Amygdala (tissue), 56 donors: ENCODE measurements at places on chromosomes 6 and 20.

GRCh38 chr6:139219746-139220145 is 72.1 kb downstream of the TXLNB start:
- no peak for DNase-seq

- DNase-seq, result no peak
Measured at GRCh38 chr6:90397047-90397446, 100.4 kb upstream of the BACH2 start.

- DNase-seq, result no peak
Measured at GRCh38 chr6:36195471-36196112, 952 bp upstream of the BRPF3 start.

DNA sequence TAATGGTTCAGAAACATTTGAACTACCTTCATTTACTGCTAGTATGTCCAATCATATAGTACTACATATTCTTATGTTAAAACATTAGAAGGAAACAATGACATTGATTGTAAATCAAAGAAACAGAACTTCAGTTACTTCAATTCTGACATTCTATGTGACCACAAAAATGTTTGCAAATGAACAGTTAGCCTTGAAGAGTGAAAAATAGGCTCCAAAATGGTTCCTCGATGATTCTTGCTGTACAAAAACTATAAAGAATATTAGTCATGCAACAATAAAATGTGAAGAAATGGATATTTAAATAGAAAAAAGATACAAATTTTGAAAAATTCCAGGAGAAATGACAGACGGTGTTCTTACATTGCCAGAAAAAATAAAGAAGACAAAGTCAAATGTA is 686.9 kb downstream of the BCKDHB start:
- no peak for DNase-seq

GRCh38 chr6:118501099-118501498 is 47.0 kb upstream of the PLN start:
- DNase-seq, result no peak

- no peak for DNase-seq
Measured at GRCh38 chr6:41966214-41966920, 24.8 kb upstream of the CCND3 start.

DNA sequence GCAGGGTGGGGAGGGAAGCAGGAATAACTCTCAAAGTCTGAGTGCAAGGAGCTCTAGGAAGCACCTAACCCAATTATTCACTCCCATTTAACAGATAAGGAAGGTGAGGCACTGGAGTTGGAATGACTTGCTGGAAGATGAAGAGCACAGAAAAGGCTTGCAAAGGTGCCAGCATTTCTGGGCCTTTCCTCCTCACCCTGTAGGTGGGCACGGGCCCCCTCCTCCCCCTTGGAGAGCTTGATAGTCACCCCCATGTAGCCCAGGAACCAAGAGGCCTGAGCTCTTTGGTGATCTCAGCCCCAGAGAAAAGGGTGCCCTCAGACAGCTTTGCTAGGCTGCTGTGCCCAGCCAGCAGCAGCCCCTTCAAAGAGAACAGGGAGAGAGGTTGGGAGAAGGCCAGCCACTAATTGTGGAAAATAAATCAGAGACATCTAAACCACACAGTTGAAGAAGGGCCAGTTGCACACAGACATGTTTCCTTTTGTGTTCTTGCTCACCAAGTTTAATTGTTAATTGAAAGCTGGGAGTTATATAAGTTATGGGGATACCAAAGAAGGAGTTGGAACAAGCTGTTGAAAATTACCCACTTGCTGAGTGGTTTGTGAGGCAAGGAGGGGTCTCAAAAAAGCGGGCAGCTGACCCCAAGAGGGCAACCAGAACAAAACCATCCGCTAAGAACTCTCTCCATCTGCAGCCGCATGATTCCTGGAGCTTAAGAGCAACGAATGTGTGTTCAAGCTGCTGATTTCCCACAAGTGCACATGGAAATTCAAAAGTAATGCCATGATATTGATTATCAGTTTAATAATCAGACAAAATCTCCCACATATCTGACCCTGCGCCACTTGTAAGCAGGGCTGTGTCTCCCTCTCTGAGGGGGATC is 77.0 kb downstream of the MRPL14 start:
- DNase-seq, result no peak

DNA sequence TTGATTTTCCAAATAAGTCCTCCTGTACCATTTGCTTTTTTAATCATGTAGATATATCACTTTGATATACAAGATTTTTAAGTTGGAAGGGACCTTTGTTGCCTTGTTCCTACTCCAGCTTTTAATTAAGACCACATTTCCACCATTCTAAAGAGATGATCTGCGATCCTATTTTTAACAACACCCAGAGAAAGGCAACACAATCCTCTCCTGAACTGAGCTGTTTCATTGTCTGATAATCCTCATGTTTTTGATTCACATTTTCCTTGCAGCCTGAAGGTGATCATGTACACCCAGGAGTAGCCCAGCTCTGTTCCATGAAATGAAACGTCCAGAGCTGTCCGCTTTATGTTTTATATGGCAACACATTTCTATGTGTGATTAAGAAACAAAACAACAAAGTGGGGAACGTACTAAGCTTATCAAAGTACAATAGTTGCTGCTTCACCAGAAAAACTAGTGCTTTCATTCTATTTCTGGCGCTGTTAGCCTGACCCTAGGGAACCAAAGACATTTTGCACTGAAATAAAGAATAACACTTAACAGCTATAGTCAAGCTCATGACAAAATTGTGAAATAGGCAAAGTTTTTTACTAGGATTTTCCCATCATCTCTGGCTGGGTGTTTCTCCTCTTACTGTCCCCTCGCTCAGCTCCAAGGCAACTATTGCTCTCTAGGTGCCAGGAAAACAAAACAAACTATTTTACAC is 22.6 kb upstream of the TRAF3IP2 start:
- no peak for DNase-seq

GRCh38 chr6:42978839-42979522 is at the start of gene PEX6:
PEX6 (minus strand) TSS chr6:42979181; CDS start chr6:42979150, 31 bp downstream.
- peak; percentile 81 for DNase-seq

- DNase-seq, result no peak
Measured at GRCh38 chr6:45454008-45454911, 76.5 kb upstream of the SUPT3H start.

DNA sequence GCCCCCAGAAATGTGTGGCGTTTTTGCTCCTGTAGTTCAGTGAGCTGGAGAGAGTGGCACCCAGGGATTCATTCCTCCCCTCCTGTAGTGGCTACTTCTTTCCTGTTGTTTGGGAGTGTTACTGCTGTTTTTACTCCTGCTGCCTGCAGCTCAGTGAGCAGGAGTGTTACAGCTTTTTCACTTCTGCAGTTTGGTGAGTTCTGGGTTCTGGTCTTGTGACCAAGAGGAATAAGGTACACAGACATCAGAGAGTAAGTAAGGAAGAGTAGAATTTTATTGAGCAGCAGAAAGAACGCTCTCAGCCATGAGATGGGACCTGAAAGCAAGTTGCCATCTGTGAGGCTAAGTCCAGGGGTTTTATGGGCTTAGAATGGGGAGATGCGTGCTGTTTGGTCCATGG is 966.3 kb upstream of the CITED2 start:
- no peak for DNase-seq

DNA sequence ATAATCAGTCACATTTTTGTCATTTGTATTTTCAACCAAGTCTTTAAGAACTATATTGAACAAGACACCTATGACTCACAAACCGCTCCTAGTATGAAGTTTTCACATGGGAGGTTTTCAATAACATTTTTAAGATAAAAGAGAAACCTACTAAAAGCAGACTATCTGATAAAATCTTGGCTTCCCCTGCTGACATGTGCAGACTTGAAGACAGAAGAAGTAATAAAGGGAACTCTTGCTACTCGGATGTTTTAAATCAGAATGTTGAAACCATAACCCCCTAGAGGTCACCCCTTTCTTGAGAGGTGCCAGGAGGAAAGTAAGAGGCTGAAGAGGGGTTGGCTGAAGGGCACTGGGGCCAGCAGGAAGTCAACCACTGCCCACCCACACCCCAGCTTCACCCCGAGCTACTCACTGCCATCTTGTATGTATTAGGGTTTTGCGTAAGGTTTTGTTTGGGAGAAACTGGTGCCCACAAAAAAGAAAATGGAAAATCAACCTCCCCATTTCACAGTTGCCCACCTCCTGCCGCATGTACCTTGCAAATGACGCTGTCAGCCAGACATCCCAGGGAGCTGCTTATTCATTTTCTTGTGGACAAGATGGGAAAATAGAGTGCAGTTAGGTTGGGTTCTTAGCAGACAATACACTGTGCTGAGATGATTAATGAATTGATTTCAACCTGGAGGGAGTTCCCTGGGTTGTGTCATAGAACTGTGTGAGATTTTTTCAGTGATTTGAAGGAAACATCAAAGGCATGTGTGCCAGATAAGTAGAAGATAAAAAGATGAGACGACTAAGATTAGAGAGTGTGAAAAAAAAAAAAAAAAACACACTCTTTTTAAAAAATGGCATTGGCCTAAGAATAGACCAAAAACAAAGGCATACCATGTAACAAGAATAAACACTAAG is 83.2 kb upstream of the TAB2 start:
- no peak for DNase-seq

DNA sequence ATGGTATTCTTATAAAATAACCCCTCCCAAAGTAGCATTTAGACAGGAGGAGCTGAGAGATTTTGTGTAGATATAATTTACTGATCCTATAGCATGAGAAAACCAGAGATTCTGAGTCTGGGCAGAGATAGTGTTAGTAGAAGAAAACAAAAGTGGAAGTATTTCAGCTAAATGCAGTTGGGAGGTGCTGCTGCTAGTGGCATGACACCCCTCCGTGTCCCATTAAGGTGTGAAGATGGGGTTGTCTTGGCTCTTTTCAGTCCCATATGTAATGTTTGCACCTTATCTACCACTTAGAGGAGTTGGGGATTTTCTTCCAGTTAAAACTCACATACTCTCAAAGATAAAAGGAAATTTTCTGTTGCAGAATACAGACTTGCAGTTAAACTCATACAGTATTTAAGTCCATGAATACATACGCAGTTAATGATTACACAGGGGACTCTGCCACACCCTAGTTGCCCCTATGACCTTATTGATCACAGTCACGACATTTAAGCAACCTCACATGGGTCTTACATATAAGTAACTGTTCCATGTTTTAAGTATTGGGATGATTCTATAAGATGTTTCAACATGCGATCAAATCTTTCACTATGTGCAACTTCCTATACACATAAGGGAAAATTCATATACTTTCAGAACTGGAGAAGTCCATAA is 11.5 kb downstream of the TAAR2 start:
- no peak for DNase-seq

DNA sequence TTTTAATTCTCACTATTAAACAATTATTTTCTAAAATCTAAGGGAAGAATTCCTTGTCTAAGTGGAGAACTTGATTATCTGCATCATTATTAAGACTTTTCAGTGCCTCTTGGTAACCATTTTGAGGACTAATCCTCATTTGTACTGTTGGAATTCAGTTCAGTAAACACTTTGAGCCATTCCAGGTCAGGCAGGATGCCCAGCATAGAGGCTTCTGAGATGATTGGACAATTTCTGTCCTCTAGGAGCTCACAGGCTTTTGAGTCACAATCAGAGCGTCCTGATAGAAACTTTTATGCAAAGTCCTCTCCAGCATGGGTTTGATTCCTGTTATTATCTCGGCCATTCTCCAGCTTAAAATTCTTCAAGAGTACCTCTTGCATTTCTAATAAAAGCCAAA is 1304.6 kb downstream of the EPHA7 start:
- no peak for DNase-seq

DNA sequence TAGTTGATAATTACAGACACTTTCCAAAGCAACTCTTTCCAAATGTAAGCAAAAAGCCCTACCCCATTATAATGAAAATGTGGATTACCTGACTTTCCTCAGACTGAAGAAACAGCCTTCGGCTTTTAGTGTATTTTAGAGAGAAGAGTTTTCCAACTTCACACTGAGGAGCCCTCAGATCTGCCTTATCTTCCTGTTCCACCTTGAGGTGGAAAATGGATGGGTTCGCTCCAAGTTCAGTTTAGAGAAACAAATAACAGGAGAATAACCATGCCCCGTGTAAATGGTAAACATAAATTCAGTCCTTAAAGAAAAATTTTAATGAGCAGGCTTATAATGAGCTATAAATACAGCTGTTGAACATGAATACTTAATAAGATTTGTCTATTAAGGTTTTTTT is 21.1 kb upstream of the MTHFD1L start:
- DNase-seq, result no peak

DNA sequence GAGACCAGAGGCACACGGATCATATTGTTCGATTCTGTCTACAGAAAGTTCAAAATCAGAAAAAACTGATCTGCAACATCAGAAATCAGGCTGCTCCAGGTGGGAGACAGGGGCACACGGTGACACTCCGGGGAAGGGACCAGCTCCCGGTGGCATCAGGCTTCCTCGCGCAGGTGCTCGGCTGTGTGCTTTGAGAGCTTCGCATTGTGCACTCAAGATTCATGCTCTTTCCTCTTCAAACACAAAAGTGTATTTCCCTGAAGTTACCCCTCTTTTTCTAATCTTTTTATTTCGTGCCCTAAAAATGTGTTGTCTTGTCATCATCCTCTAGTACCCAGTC is 108.1 kb downstream of the DLL1 start:
- DNase-seq, result no peak

- no peak for DNase-seq
Measured at GRCh38 chr20:17137692-17138091, 89.1 kb upstream of the PCSK2 start.

- DNase-seq, result peak; percentile 87
Measured at GRCh38 chr20:32463642-32464400, 105.7 kb downstream of the ASXL1 start.

DNA sequence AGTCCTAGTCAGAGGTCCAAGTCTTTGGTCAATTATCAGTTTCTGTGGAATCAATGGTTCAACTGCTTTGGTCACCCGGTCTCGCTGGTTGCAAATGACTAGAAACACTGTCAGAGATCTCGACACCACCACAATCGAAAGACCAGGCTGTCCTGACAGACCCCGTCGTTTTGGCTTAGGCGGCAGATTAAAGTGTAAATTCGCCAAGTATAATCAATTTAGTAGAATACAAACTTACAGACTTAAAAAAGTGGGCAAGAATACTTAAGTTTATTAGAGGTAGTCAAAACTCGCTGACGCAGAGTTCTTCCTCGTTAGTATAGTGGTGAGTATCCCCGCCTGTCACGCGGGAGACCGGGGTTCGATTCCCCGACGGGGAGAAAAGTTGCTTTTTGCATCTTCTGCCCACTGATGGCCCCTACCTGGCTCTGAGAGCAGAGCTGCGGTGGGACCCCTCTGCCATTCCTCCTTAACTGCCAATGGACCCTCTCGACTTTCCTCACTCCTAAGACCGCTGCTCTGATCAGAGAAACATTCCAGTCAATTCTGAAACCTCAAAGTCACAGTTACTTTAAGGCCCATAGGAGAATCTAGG is 30.6 kb upstream of the ZNF184 start:
- DNase-seq, result peak; percentile 30

GRCh38 chr6:119283979-119284545 is 65.5 kb downstream of the MAN1A1 start:
- DNase-seq, result no peak

GRCh38 chr6:123967905-123968304 is 164.2 kb downstream of the NKAIN2 start:
- no peak for DNase-seq

DNA sequence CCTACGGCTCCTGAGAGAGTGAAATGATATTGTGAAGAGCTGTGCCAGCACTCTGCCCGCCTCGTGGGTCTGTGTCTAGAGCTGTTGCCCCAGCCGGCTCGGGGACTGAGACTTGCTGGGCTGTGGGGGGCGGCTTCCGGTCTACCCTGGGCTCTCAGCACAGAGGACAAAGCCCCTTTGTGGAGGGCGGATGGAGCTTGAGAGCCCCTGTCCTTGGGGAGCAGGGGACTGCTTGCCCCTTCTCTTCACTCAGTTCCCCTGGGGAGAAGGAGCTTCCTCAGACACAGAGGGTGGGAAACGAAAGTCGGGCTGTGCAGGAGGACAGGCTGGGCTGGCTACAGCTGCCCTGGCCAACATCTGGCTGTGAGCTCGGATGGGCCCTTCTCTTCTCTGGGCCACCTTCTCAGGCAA is 11.0 kb downstream of the SRC start:
- no peak for DNase-seq

- DNase-seq, result no peak
Measured at GRCh38 chr6:100230953-100231316, 233.8 kb downstream of the SIM1 start.
